AG04450 (cell line): ENCODE measurements at places on chromosomes 11 and 22.

GRCh38 chr22:30514252-30514651 is 8.8 kb upstream of the SEC14L4 start:
- DNase-seq: no peak

GRCh38 chr11:14240221-14240620 is 118.8 kb downstream of the RRAS2 start:
- no peak for DNase-seq

DNA sequence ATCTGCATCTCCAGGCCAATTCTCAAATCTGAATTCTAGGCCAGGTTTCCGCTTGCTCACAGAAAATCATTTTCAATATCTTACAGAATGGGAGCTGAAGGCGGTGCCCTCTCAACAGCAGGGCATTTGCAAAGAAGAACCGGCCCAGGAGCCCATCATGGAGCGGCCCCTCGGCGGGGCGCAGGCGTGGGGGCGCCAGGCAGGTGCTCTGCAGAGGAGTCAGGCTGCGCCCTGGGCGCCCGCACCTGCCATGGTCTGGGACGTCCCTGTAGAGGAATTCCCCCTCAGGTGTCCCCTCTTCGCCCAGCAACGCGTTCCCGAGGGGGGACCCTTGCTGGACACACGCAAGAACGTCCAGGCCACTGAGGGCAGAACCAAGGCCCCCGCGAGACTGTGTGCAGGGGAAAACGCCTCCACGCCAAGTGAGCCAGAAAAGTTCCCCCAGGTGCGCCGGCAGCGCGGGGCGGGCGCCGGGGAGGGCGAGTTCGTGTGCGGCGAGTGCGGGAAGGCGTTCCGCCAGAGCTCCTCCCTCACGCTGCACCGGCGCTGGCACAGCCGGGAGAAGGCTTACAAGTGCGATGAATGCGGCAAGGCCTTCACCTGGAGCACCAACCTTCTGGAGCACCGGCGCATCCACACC is 11.5 kb downstream of the ZNF74 start:
- no peak for DNase-seq

DNA sequence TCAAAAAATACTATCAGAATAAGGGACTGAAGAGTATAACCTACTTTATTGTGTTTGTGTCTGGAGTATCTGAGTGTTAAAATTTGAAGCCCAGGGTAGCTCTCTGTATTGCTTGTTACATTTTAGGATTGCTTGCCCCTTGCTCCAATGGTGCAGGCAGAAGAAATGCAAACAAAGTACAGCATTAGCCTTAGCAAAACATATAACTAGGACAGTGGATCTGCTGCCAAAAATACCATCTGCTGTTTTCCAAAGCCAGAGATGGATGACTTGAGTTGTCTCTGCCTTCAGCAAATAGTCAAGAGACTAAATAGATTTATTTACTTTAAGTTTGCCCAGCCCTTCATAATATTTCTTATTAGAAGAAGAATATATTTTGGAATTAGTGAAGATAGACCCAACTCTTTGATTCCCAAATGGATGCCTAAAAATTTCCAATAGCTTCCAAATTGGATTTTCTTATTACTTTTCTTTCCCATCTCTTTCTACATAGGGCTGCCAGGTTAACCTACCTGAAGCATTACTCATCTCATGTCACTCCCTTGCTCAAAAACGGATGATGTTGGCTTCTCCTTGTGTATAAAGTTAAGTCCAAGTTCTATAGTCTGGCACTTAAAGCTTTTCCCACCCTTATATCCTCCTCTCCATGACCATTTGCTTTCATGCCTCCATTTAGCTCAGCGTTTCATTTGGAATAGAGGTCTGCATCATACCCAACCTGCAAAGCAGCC is 66.3 kb downstream of the LDLRAD3 start:
- no peak for DNase-seq

DNA sequence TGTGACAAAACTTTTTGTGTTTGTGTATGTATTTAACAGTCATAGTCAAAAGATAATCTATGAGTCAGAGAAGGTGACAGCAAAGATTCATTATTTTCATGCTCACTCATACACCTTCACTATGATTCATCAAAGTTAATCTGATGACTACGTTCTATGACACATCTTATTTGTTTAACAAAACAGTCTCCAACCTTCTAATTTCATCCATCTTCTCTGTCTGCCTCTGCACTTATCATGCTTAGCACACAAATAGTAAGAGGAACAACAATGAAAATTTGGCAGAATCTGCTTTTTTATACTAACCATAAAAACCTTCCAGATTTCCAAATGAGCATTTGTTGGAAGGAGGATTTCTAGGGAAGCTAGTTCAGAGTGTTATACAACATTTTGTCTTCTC is 568.9 kb downstream of the LUZP2 start:
- DNase-seq: no peak

- DNase-seq: no peak
Observed at GRCh38 chr11:65503949-65504673, 5.3 kb downstream of the MALAT1 start.

DNA sequence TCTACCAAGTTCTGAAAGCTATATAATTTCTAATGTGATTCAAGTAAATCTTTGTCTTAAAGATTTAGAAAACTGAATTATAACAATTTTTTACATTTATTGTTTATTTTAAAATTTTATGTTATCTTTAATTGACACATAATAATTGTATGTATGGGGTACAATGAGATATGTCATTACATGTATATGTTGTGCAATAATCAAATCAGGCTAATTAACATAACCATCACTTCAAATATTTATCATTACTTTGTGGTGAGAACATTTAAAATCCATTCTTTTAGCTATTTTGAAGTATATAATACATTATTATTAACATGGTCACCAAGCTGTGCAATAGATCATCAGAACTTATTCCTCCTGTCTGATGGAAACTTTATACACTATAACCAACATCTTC is 181.1 kb downstream of the DDX10 start:
- DNase-seq: no peak

GRCh38 chr11:65066805-65067291 is 8.5 kb upstream of the NAALADL1 start:
- DNase-seq: no peak

DNA sequence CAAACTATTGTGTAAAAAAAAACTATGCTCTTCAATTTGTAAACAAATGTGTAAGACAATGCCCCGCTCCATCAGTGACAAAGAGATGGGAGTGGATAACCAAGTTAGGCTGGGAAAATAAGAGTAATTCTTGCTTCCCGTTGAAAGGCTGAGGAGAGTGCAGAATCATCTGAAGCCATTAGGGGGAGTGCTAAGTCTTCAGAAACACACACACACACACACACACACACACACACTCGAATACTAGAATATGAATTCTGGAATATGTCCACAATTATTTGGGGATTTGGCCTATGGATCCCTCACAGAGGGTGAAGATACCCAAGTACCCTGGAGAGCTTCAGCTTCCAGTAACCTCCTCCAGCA is 27.8 kb upstream of the ROBO3 start:
- peak; percentile 66 for DNase-seq

GRCh38 chr22:44592824-44593148 is 94.8 kb upstream of the RTL6 start:
- DNase-seq: no peak

- DNase-seq: no peak
Observed at GRCh38 chr11:18615628-18616392, 16.2 kb downstream of the MISFA start.

DNA sequence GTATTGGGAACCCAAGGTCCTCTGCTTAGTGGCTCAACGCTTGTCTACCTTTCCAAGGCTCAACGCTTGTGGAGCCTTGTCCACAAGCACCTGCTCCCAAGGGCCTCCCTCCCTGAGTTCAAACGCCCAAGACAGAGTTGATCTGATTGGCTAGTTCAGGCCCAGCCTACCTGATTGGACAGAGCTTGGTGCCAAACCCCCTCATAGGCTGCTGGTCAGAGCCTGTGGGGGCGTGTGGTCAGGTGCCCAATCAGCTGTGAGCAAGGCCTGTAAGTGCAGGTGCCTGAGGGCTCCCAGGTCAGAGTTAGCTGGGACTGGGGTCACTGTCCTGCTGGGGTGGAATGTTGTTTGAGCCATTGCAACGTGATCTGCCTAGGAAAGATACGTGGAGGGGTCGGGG is 16.9 kb upstream of the TMPRSS6 start:
- DNase-seq: no peak

GRCh38 chr11:59676205-59676604 is 7.4 kb upstream of the PATL1 start:
- no peak for DNase-seq

DNA sequence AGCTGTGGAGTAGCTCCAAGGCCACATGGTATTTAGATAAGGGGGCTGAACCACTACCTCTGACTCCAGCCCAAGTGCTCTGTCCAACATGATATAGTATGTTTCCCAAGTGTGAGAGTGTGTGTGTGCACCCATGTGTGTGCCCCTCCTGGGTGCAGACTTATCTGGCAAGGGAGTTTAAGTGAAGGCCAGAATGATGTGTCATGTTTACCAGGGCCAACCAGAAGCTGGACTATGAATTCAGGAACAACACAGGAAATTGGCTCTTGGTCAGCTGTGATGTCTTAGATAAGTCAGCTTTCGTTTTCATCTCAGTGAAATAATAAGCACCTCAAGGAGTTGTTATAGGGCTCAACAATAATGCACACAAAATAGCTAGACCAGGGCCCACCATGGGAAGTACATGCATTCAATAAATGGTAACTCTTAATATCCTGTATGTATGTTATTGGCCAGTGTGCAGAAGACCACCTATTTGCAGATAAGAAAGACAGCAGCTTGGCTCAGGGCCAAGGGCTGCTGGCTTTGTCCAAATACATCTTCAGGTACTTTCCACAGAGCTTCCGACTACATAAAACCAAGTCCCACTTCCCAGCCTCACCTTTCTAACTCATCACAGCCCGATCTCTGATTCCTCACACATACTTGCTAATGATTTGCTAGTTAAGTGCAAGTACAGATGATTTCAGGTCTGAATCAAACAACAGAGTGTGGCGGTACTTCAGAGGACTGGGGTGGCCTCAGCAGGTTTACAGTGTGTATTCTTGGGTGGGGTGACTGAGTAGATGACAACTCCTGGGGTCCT is 120.9 kb downstream of the ME3 start:
- DNase-seq: peak; percentile 76

DNA sequence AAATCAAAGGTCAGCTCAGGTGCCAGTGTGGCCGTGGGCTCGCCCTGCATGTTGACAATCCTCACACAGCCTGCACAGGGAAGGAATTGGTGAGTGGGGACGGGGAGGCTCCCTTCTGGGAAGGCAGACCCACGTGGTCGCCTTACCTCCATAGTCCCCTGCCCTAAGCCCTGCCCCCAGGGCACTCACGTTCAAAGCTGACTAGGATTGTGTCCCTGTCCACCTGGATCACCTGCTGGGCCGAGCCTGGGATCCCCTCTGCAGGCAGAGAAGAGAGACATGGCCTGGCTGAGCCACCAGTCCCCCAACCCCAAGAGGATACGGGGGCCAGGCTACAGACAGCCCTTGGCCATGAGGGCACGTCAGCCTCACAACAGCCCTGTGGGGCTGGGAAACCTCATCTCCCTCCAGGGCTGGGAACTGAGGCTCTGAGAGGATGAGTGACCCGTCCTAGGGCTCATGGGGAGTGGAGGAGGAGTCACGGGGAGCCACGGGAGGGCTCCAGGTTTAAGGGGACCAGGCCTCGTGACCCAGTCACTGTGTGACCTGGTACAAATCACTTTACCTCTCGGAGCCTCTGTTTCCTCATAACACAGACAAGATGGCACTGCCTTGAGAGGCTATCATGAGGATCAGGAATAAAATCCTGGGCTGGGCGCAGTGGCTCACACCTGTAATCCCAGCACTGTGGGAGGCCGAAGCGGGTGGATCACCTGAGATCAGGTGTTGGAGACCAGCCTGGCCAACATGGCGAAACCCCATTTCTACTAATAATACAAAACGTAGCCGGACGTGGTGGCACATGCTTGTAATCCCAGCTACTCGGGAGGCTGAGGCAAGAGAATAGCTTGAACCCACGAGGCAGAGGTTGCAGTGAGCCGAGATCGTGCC is 12.1 kb upstream of the SF1 start:
- no peak for DNase-seq

GRCh38 chr11:63573881-63574855 is 11.0 kb upstream of the PLAAT2 start:
- DNase-seq: peak; percentile 72

DNA sequence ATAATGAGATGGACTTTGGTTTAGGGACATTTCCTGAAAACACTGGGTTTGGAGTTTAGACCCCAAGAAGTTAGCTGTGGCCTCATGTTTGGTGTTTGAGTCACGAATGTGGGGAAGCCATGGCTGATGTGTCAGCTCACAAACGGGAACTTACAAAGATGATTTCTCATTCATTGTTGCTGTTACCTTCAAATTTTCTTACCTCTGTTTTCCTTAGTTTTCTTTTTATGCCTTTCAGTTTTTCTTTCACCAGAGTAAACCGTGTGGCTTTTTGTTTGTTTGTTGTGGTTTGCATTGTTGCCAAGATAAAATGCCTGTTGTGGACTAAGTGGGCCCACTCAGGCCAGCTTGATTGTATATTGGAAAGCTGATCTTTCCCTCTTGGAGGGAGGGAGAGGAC is 89.1 kb downstream of the SWAP70 start:
- no peak for DNase-seq

GRCh38 chr22:41910050-41911000 is 4.5 kb downstream of the SHISA8 start:
- no peak for DNase-seq

- no peak for DNase-seq
Observed at GRCh38 chr11:9461760-9462134, 935 bp downstream of the ZNF143 start.

GRCh38 chr11:94309757-94310156 is 5.4 kb downstream of the IZUMO1R start:
- DNase-seq: no peak

- no peak for DNase-seq
Observed at GRCh38 chr11:100632941-100633452, 54.1 kb upstream of the ARHGAP42 start.

GRCh38 chr22:48579928-48580309 is 1247.8 kb downstream of the BRD1 start:
- DNase-seq: no peak

DNA sequence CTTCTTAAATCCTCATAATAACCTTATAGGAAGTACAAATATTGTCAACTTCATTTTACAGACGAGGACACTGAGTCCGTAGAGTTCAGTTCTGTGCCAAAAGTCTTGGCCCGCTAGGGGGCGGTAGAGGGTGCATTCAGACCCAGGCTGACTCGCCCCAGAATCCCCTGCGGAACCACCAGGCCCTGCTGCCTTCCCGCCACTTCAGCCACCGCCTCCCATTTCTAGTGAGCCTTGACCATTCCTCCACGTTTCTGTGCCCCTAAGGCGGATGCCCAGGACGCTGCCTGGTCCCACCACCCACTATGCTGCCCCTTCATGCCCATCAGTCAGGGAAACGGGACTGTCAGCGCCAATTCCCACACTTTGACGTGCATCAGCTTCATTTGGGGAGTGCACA is 19.1 kb downstream of the SYT13 start:
- no peak for DNase-seq

- DNase-seq: no peak
Observed at GRCh38 chr11:86246293-86246675, 1.7 kb downstream of the EED start.

- DNase-seq: peak; percentile 81
Observed at GRCh38 chr11:66891851-66892660, 35.2 kb downstream of the LRFN4 start.
